ENCODE measurements at places on chromosomes 6 and 20.
A peak's percentile ranks its signal among the peaks of the same experiment; 100 is the strongest.

DNA sequence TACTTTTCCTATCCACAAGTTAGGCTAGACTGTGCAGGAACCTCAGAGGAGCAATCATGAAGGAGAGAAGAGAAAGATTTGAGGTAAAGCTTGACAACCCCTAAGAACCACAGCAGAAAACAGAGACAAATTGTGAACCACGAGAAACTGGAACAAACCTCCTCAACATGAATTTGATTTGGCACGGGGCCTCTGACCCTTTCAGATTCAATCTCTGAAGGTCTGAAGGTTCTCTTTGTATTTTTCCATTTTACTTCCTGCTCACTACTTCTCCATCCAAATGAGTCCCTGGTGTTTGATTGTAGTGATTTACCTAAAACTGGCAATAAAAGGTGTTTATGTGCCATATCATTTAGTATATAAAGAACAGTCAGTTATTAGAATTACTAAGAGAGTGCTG, 126.1 kb upstream of the STXBP5 start:
- DNase-seq, result no peak

DNA sequence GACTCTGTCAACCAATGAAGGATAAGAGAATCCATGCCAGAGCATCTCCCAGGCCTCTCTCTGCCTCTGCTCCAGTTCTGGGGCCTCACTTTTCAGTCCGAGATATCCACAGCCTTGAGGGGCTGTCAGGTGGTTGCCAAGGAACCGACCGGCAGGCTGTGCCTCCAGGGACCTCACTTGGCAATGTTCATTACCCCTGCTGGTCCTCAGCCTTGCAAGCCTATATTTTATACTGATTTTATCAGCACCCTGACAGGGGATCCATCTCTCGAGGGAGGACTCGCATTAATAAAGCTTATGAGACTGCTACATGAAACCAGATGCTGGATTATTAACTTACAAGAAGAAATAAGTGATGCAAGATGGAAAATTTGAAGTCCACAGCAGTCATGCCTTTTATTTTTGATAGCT, 39.9 kb downstream of the TMC2 start:
- no peak for DNase-seq

GRCh38 chr6:159061805-159062563, 17.2 kb upstream of the TAGAP start:
- DNase-seq, result no peak

GRCh38 chr6:68635706-68636513, 828 bp downstream of the ADGRB3 start:
- no peak for DNase-seq

DNA sequence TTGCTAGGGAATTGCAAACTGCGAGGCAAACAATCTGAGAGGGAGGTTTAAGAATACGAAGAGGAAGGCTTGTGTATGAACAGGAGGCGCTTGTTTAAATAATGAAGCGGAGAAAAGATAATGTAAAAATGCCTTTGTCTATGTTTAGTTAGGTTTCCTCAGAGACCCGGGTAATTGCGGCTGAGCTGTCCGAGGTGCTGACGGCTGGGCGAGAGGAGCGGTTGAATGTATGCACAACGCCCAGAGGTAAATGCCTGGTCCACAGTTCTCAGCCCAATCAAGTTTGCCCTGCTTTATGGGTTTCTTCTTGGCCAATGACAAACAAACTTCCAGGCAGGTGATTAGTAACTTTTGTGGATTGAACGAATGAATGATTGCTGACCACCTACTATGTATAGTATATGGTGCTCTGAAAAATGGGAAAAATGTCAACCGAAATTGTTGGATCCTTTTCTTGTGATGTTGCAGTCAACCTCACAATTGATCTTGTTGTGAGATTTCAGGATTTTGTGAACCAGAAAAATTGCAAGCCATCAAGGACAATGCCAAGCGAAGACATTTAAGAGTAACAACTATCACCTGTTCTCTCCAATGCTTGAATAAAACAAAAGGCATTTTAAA, 38.3 kb upstream of the SLC32A1 start:
- DNase-seq, result peak; percentile 6

DNA sequence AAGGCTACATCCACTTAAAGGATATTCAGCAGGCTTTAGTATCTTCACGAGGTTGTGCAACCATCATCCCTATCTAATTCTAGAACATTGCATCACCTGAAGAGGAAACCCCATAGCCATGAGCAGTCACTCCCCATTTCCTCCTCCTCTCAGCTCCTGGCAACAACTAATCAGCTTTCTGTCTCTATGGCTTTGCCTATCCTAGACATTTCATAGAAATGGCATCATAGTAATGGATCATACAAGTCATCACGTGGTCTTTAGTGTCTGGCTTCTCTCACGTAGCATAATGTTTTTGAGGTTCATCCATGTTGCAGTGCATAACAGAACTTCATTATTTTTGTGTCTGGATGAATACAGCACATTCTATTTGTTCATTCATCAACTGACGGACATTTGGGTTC, 20.5 kb downstream of the SNAI1 start:
- no peak for DNase-seq

GRCh38 chr20:25090492-25091429, 8.8 kb upstream of the VSX1 start:
- no peak for DNase-seq

- DNase-seq, result no peak
Observed at GRCh38 chr6:129539032-129539431, 170.9 kb downstream of the ARHGAP18 start.

DNA sequence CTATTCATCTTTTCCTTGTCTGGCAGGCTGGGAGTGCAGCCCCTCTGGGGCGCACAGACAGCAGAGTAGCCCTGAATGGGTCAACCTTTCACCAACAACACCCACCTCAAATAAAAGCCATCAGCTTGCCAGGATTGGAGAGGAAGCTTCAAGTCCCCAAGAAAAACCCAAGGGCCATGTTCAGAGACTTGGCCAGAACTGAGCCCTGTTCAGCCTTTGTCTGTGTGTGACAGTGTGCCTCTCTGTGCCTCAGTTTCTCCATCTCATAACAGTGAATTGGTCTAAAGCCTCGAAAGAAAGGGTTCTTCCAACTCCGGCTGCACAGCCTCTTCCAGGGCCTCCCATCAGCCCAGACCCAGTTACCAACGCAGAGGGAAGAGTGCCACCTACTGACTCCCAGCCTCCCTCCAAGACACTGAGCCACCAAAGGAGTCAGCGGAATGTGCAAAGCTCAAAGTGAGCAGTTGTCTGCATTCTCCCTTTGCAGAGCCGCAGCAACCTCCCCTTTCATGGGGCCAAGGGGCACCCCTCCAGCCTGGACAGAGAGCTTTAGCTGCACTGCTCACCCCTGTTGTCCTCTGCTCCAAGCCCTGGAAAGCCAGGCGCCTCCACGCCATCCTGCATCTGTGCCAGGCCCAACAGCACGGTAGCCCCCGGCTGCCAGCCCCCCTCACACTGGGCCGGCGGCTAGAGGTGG, 82.7 kb upstream of the TOP1 start:
- DNase-seq, result no peak

GRCh38 chr6:146273490-146273889, 244.6 kb downstream of the GRM1 start:
- DNase-seq, result no peak

GRCh38 chr20:61919239-61919638, 146.4 kb downstream of the TAF4 start:
- no peak for DNase-seq

- no peak for DNase-seq
Observed at GRCh38 chr20:16057651-16058050, 515.6 kb downstream of the KIF16B start.

- no peak for DNase-seq
Observed at GRCh38 chr6:17907406-17908229, 79.8 kb downstream of the KIF13A start.

- DNase-seq, result no peak
Observed at GRCh38 chr6:38634518-38634917, 5.2 kb downstream of the BTBD9 start.

GRCh38 chr20:18223409-18223808, 64.9 kb upstream of the ZNF133 start:
- DNase-seq, result no peak

DNA sequence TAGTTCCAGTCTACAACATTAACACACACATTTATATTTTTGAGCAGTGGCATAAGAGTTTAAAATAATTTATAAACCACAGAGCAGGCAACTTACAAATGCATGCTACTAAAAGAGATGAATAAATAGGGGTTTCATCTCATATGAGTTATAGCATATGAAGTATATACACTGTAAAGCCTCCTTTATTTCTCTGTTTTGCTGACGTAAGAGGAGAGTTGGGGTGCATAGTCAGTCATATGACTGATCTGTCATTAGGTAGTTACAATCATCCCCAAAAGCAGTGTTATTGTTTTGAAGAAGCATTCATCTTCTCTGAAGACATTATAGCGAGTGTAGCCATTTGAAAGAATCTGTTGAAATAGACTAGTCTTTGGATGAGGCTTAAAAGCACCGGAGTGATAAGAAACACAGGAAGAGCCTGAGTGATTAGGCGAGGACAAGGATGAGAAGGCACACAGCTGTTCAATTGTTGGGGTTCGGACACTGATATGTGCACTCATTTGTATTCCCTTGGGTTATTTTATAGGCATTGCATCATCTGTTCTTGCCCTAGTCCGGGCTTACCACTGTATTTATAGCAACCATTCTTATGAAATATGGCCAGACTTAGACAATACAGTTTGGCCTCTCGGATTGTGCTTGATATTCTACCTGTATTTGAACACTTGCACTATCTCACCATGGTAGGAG, 325.7 kb downstream of the SAMD5 start:
- DNase-seq, result no peak

DNA sequence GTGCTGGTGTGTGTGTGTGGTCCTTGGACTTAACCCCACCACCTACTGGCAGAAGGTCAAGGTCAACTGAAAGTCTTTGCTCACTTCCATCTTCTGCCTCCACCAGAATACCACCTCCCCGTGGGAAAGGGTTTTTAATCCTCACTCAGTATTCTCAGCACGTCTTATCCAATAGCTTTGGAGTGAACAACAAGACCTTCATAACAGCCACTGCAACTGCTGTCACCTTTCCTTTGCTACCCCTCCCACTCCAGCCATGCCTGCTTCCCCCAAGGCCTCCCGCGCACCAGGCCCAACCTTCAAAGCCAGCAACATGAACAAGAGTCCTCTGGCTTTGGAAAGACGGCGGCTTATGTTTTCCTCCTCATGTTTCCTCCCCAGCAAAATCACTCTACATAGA, 787 bp upstream of the BTN2A2 start:
- DNase-seq, result no peak

- no peak for DNase-seq
Observed at GRCh38 chr6:48743738-48744137, 632.7 kb upstream of the PTCHD4 start.

GRCh38 chr20:62938105-62938888, at the start of gene GID8:
TSS of gene GID8 (plus strand) at chr20:62938147. CDS start at chr20:62941503, 3,356 bp downstream.
- no peak for DNase-seq

DNA sequence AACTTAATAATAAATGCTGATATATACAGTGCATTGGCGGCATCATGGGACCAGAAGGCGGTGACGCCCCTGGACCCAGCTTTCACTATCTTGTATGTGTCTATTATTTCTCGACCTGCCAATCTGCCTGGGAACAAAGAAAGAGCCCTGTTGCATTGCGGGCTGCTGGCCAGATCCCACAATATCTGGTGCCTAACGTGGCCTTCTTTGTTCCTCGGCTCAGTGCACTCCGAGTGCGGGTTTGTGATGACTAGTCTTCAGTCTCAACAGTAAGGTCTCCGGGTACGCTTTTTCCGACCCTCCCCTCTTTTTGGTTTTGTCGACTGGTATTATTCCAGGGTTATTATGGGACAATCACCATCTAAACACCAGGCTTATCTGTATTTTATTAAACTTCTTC, 291.5 kb downstream of the TBC1D32 start:
- no peak for DNase-seq

DNA sequence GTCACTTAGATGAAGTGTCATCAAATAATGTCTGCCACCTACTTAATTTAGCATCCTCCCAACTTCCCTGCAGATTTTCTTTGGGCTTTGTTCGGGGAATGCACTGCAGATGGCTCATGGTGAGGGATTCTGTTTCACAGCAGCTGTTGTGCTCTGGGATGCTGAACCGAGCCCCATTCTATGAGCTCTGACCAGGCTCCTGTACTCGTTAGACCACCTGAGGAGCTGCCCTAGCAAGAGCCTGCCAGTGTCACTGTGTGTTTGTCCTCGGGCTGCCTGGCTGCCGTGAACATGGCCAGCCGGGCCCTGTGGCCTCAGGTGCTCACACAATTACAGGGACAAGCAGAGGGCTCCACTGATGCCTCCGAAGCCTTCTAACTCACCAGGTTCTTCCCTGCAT, 238.8 kb upstream of the ECI2 start:
- no peak for DNase-seq

DNA sequence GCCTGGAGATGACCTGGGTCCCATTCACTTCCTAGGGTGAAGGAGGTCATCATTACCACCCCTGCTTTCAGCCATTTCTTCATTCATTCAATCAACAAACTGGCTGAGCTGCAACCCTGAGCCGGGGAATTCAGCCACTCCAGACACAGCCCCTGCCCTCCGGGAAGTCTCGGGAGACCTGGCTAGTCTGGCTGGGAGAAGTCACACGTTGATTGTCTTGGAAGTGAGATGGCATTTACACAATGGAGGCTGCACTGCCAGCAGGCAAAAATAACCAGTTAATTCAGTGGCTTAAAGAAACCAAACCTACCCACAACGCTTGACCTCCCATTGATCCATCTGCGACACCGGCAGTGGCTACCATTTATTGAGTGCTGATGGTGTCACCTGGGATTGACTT, 2.0 kb upstream of the PMEPA1 start:
- DNase-seq, result no peak

DNA sequence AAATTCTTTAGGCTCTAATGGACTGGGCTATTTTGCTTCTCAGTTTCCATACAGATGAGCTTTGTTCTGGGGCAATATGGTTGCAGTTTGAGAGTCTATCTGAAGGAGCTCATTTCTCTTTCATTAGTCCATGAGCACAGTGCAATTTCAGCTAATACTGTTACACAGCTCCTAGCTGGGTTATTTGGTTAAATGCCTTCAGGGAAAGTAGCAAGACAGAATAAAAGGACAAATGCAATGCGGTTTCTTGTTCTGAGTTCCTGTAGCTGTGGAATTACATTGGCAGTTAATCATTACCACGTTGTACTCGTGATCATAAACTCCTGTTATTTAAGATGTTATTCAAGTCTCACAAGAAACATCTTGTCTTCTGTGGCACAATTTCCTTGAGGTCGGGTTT, 127.7 kb downstream of the BFSP1 start:
- no peak for DNase-seq
